ENCODE measurements at places on chromosomes 5 and 9. TPM values are rescaled to one million over a fixed set of nuclear protein-coding genes. Genes with fewer than 3 reads are reported as not detected.

GRCh38 chr9:99134893-99135341 lies 30.0 kb downstream of the TGFBR1 start:
- DNase-seq: peak; percentile 67

- no peak for DNase-seq
Observed at GRCh38 chr9:27352457-27353165, 55.7 kb upstream of the EQTN start.

GRCh38 chr9:72292874-72293607 lies 72.0 kb downstream of the ZFAND5 start:
- DNase-seq: peak; percentile 14

- DNase-seq: no peak
Observed at GRCh38 chr5:96875791-96876291, 459 bp upstream of the ERAP2 start.

GRCh38 chr5:83831834-83832233 lies 111.2 kb upstream of the HAPLN1 start:
- DNase-seq: no peak

DNA sequence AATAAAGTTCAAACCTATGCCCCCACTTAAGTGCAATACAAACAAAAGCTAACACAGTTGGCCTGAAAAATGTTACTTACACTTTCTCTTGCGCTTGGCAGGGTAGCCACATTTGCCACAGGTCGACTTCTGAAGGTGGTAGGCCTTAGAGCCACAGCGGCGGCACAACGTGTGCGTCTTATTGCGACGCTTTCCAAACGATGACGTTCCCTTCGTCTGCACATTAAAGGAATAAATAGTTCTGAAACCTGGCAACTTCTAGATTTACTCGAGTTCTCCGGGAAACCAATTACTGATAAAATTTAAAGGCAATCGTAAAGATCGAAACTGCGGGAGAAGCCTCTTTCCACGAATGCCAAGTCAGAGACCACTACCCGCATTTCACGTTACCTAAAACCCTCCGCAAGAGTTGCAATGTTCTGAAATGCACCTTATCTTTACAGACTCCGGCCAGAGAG lies 602 bp downstream of the RPL37 start:
- DNase-seq: no peak

GRCh38 chr5:141709699-141710267 lies 27.8 kb upstream of the ARAP3 start:
- DNase-seq: no peak

Gene MYMK
- not detected for total RNA-seq

Gene CCNO
- 0.25 TPM for total RNA-seq

DNA sequence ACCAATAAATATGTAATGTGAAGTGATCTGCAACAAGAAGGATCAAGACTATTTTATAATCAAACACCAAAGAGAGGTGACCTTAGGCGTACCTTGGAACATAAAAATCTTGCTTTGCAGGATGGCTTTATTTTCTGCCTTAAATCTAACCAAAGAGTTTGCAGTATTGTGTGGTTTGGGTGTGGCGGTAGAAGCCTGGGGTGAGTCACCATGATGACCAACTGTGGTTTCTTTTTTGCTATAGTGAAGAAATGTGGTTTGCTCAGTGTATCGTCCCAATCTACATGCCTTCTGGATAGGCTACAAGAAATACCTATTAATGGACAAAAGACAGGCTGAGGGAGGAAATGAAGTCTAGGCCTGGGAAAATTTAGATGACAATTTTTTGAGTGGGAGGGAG lies 5.1 kb upstream of the CAST start:
- peak; percentile 91 for DNase-seq

Gene PCSK5
- 0.22 TPM for total RNA-seq

DNA sequence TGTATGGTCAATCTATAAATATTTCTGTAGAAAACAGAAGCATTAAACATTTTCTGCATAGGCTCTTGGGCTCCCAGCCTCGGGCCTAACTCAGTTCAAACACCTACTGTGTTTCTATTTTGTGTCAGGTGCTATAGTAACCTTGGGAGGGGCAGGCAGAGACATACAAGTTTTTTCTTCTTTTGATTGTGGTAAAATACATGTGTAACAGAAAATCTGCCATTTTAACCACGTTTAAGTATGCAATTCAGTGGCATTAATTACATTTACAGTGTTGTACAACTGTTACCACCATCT lies 40.8 kb upstream of the FOXE1 start:
- DNase-seq: no peak

DNA sequence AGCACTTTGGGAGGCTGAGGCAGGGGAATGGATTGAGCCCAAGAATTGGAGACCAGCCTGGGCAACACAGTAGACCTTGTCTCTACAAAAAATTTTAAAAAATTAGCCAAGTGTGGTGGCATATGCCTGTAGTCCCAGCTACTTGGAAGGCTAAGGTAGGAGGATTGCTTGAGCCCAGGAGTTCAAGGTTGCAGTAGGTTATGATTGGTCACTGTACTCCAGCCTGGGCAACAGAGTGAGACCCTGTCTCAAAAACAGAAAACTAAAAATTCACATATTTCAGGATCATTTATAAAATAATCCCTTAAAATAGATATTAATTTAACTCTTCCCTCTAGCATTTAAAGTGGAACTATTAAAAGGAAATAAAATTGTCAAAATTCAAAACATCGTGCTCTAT lies 3.4 kb downstream of the FCHO2 start:
- no peak for DNase-seq

DNA sequence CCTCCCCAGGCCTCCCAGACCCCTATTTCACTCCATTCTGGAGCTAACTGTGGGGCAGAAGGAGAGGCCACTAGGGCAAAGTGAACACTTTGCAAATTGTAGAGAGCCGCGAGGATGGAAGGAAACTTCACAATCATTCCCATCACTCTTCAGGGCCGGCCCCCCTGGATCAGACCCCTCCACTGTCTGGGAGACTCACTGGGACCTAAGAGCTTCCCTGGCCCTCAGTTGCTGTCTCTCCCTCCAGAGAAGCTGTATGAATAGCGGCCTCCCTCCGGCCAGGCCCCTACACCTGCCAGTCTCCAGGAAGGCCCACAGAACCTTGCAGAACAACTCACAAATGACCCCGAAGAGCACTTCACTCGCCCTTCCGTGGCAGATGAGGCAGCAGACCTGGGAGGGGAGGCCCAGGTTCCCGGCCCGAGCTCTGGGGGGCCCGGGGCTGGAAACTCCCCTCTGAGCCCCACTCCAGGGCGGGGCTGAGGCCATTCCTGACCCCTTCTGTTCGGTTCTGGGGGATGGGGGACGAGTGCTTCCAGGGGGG lies 141.9 kb upstream of the IER5L start:
- no peak for DNase-seq

DNA sequence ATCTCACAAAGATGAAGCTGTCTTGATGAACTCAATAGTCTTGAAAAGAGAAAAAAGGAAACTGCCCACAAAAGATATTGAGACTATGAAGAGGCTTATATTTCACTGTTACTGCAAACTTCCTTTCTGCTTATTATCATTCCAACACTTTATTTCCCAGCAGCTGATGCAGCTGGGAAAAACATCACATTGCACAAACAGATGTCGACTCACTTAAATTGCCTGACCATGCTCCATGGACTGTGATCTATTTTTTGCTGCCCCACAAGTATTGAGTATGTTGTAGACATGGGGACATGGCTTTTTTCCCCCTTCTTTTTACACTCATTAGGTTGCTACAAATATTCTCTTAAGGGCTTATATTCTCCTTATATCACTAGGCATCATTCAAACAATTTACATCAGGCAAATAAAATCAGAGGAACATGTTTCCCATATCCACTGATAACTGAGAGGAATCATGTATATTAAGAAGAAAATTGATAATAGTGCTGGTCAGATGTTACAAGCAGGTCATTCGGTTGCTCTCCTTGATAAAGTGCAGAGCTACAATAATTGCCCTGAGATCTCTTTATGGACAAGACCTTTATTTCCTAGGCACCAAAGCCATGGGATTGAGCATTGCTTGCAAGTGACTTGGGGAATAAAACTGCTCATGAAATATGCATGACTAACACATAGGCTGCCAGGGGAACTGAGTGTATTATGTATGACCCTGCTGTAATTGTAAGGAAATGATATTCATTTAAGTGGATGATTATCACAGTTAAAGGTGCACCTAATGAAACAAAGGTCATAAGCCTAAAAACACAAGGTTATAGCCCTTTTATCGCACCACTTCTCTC lies 509.9 kb downstream of the ZNF608 start:
- DNase-seq: no peak

DNA sequence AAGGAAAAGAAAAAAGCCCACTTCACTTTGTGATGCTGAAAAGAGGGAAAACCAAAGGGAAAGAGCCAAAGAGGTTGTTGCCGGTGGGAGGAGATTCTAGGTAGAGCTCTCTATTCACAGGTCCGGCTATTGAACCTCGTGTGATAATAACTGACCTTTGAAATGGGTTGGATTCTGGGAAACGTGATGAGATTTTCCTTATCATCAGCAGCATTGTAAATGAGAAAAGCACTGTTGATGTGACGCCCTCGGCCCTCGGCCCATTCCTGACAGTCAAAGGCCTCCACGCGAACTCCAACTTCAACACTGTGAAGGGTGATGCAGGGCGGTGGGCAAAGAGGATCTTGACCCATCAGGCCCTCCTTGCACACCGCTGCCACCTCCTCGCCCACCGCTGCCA lies 43.3 kb downstream of the ZCCHC9 start:
- no peak for DNase-seq

- DNase-seq: no peak
Observed at GRCh38 chr5:74622122-74622521, 18.4 kb downstream of the ENC1 start.

GRCh38 chr5:138468133-138468965 lies 3.1 kb downstream of the EGR1 start:
- peak; percentile 56 for DNase-seq

GRCh38 chr9:108997112-108997511 lies 16.2 kb downstream of the CTNNAL1 start:
- no peak for DNase-seq

DNA sequence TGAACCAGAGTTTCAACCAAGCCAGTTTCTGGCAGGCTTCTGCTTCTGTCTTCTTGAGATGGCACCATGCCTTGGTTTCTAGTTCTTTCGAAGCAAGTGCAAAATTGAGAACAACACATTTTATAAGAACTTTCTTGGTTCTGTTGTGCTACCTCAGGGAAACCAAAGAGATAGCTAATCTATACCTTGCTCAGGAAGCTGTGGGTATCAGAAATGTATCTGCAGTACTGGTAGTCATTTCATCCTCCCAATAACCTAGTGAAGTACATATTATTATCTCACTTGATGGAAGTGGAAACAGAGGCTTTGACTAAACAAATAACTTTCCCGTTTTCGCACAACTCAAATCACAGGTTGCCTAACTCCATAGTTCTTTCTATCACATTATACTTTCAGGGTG lies 246.6 kb downstream of the ENC1 start:
- DNase-seq: no peak

DNA sequence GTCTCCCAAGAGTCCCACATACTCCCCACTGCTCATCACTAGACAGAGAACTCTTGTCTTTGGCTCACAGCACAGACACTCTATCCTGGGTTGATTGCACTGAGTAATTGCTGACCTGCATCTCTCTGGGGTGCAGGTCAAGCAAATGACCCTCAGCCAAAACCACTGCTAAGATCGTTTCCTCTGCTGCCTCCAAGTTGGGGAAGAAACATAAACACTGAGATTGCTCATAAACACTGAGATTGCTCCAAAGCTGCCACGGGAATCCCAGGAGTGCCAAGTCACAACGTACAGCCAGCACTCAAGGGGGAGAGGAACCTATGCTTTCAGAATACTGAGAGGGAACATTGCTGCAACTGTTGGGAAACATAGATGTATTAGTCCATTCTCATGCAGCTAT lies 1402.1 kb upstream of the ACO1 start:
- DNase-seq: no peak

- no peak for DNase-seq
Observed at GRCh38 chr9:15293084-15293483, 13.9 kb downstream of the TTC39B start.

Gene SLC38A9
- 14.7 TPM for total RNA-seq

GRCh38 chr5:98425640-98426039 lies 347.8 kb upstream of the RGMB start:
- DNase-seq: no peak

DNA sequence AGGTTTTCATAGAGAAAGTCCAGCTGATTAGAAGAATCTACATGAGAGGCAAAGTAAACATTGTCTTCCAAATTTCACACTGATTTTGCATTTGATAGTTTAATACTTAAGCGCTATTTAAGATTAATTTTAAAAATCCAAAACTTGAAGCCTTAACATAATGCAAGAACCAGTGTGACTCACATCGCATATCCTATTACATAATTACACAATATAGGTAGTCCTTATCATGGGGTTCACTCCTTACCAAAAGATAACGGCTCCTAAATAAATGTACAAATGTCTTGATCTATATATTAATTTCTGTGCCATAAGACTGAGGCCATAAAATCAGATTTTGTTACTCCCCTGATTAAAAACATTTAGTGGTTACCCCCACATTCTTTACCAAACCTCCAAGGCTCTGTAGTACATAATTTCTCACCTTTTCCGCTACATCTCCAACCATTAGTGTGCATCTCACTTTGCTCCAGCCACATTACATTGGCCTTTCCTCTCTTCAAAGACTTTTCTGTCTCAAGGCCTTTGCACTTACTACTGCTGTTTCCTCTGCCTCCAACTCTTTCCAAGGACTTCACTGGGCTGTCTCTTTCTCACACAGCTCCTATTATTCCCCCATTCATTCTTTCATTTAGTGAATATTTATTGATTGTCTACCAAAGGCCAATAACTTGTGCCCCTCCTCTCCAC lies 1.0 kb downstream of the RIOK2 start:
- DNase-seq: no peak

- no peak for DNase-seq
Observed at GRCh38 chr9:123687246-123687751, 242.6 kb downstream of the DENND1A start.

DNA sequence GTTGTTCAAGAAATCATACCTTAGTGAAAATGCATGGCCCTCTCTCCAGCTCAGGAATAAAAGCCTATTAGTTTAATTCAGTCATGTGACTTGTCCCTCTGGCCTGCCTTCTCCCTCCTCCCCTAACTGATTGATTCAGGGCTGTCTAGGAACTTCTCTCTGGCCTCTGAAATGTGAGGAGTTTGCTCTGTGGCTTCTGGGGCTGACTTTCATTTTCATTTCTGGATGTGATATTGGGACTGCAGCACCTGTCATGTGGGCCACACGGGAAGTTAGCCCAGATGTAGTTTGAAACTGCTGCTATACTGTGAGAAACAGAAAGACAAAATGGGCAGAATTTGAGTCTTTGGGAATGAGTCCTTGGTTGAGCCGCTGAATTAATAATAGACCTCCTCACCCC lies 44.8 kb downstream of the PARP8 start:
- DNase-seq: no peak

GRCh38 chr9:5622016-5622415 lies 6.9 kb upstream of the RIC1 start:
- peak; percentile 91 for DNase-seq
